IMR-90 (cell line): ENCODE measurements at places on chromosomes 7 and 10. TPM values are rescaled to one million over a fixed set of nuclear protein-coding genes. Genes with fewer than 3 reads are reported as not detected.
A peak's percentile ranks its signal among the peaks of the same experiment; 100 is the strongest.

TIAL1 gene
- 28.0 and 44.2 TPM in 2 replicates for total RNA-seq

DNA sequence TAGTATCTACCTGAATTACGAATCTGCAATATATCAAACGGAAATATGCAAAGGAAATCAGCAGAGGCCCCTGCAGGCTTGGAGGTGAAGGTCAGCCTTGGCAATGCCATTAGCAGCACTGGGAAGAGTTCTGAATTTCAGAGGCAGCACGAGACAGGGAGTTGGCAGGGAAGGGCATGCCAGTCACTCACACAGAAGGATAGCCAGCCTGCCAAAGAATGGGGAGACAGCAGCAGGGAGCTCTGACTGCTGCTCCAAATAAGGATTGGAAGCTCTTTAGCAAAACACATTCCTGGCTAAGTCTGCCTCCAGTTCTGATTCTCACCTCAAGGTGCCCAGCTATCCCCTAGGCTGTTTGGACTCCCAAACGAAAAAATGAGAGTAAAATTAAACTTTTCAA, 188.0 kb downstream of the PDE1C start:
- peaks cover 6% of the 10 kb centered on the region; the same call in 1 of the 2 replicates for H3K4me1 ChIP-seq
- H3K27ac ChIP-seq: no peak overlapping the region
- no peak overlapping the region for H3K4me3 ChIP-seq

DNA sequence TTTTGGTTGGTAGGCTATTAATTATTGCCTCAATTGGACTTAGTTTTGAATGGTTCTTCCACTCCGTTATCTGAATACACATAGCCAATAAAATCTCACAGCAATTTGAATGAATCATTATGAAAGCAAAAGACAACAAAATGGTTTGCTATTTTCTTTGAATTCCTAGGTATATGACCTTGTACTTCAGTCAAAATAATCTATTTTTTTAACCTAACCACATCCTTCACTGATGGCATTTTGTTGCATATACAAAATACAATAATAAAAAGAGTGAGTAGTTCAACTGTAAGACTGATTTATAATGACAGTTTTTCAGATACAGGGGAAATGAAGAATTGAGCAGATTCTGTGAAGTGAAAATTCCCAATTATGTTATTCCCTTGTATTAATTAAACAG, 433.1 kb downstream of the HTR7 start:
- H3K4me3 ChIP-seq: no peak overlapping the region
- DNase-seq: peak; percentile 17
- no peaks in the 10 kb centered on the region for H3K4me1 ChIP-seq
- no peaks in the 10 kb centered on the region for H3K27me3 ChIP-seq

DNA sequence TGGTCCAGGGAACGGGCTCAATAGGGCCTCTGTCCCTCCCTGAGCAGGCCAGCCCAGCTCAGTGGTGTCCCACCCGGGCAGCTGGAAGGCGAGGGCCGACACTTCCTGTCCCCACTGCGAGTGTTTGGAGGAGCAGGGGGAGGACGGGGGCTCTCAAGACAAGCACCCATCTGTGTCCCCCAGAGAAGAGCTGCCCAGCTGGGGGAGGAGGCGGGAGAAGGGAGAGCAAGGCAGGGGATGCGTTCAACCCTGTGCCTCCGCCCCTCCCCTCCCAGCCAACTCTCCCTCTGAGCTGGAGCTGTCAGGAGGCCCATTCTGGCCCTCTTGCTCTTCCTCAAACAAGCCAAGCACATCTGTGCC, 35.7 kb downstream of the ZCCHC24 start:
- no peaks in the 10 kb centered on the region for H3K27me3 ChIP-seq
- no peak for DNase-seq
- H3K4me1 ChIP-seq: peaks cover 63% of the 10 kb centered on the region
- H3K27ac ChIP-seq: no peak overlapping the region
- no peak overlapping the region for H3K4me3 ChIP-seq
- H3K36me3 ChIP-seq: peaks cover 54% of the 10 kb centered on the region

DNA sequence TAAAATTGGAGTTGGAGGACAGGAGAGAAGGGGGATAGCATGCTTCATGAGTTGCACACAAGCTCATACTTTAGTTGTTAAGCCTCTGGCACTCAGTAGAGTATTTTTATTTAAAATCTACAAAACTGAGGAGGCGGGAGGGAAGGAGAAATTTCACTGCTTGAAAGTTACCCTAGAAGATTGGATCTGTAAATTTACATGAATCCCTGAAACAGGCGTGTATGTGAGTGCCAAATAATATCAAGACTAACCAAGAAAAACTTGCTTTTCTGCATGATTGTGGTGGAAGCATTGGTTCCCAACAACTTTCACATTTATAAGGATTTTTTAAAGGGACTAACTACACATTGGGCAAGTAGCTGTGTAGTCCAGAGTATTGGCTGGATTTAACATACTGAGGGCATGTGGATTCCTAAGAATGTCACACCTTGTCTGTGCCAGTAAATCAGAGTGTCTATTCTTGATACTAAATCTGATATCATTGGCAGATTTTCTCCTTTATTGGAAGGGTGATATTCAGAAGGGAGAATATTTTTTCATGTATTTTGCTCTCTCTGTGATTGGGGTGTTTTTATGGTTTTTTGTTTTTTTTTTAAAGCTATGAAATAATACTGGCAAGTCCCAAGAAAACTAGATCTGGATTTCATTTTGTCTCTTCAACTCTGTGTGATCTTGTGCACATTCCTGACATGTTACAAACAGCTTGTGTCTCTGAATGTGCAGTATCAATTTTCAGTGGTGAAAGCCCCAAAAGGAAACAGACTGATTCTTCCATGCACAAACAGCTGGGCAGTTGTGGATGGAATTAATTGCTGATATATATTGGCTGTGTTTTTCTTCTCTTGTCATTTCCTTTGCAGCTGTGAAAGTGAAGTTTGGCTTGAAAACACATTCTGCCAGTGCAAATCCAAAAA, 67.2 kb downstream of the ADD3 start:
- no peaks in the 10 kb centered on the region for H3K27me3 ChIP-seq
- peaks cover 17% of the 10 kb centered on the region for H3K4me1 ChIP-seq
- H3K36me3 ChIP-seq: no peaks in the 10 kb centered on the region
- peak; percentile 94 for DNase-seq
- peak overlapping the region; percentile 20; the same call in 1 of the 2 replicates for H3K27ac ChIP-seq
- no peak overlapping the region for H3K4me3 ChIP-seq

DNA sequence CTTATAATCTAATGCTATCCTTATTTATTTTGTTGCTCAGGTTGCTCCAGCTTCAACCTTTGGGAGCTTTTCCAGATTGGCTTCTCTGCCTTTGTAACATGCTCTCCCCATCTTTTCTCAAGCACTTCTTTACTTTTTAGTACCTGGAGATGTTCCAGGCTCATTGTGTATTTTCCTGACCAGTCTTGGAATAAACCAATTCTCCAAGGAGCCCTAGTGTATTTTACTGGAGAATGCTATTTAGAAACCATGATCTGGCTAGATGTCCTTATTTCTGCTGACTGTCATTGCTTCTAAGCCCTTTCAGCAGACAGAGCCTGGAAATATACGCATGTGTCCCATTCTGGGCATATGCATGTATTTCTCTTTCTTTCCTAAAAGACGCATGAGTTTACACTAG, 95.7 kb downstream of the EMX2 start:
- H3K4me1 ChIP-seq: no peaks in the 10 kb centered on the region
- no peaks in the 10 kb centered on the region for H3K36me3 ChIP-seq
- no peak overlapping the region for H3K27ac ChIP-seq

LARP4B gene
- total RNA-seq: 25.5 and 30.8 TPM in 2 replicates

DNA sequence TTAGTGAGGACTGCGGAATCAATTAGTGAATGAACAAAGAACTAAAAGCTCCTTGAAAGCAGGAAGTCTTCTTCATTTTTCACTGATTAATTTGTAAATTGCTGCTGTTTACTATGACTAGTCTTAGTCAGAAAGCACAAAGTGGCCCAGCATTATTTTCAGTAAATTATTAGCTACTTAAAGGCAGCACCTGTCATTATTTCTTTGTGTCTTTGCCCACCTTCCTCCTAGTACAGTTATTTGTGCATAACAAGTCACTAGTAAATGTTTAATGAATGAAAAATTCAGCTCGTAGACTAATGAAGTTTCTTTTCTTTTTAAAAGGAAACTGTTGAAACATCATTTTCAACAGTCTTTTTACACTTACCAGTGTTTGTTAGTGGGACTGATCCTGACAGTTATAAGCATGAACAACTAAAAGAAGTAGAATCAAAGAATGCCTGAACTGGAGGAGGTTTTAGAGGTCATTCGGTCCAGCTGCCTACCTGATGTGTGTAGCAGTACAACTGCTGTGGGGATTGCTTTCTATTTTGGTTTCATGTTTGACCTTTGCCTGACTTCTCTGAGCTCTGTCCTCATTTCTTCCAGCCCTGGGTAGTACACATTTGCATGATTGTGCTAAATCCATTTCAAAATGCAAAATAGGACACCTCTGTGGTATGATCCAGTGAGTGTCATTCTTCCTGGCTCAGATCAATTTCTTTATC, 140.0 kb upstream of the PHYHIPL start:
- H3K36me3 ChIP-seq: no peaks in the 10 kb centered on the region
- DNase-seq: no peak
- H3K27ac ChIP-seq: no peak overlapping the region

DNA sequence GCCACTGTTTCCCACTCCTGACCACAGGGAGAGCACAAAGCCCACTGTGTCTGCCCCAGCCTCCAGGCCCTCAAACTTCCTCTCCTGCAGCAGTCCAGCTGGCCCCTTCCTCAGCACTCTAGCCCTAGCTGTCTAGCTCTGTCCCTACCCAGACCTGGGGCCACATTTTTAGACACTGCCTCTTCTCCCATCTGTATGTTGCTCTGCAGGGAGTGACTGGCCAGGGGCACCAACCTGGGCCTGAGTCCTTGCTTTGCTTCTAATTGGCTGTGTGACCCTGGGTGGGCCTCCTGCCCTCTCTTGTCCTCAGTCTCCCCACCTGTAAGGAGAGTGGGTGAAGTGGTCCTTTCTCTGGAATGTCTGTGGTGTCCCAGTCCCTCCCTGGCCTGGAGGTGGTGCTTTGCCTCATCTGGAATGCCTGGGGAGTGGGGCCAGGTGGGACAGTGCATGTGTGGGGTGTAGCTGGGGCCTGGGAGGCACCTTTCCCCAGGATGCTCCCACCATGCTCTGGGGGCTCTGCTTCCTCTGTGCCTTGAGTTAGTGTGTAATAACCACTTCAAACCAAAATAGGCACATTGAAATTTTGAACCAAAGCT, 25.1 kb downstream of the AQP1 start:
- no peak overlapping the region for H3K4me3 ChIP-seq
- no peaks in the 10 kb centered on the region for H3K4me1 ChIP-seq
- peaks cover 27% of the 10 kb centered on the region for H3K27me3 ChIP-seq
- no peak for DNase-seq

GRCh38 chr10:70874061-70874460, 14.3 kb downstream of the PCBD1 start:
- peaks cover 48% of the 10 kb centered on the region for H3K36me3 ChIP-seq
- no peak overlapping the region for H3K4me3 ChIP-seq
- DNase-seq: no peak
- H3K4me1 ChIP-seq: no peaks in the 10 kb centered on the region
